HFFc6 (cell line): ENCODE measurements at places on chromosomes 5 and 9. TPM values are rescaled to one million over a fixed set of nuclear protein-coding genes. Genes with fewer than 3 reads are reported as not detected.

- DNase-seq, result no peak
These were observed 212.5 kb downstream of the TMC1 start for GRCh38 chr9:72733895-72734294.

GRCh38 chr9:113485761-113486115 lies 22.2 kb downstream of the RGS3 start:
- no peak for DNase-seq

DNA sequence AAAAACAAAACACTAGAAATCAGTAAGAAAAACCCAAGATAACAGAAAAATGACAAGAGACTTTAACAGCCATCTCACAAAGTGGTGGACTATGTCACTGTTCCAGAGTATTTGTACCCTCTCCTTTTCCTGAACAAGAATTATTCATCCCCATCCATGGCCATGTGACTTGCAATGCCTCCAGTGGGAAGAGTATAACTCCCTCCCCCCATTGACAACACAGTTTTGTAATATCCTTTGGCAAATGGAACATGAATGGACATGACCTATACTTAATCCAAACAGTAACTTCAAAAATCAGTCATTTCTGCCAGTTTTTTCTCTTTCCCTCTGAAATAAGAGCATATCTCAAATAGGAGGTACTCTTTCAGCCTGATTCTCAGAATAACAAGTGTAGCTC lies 33.9 kb downstream of the PTBP3 start:
- no peak for DNase-seq

DNA sequence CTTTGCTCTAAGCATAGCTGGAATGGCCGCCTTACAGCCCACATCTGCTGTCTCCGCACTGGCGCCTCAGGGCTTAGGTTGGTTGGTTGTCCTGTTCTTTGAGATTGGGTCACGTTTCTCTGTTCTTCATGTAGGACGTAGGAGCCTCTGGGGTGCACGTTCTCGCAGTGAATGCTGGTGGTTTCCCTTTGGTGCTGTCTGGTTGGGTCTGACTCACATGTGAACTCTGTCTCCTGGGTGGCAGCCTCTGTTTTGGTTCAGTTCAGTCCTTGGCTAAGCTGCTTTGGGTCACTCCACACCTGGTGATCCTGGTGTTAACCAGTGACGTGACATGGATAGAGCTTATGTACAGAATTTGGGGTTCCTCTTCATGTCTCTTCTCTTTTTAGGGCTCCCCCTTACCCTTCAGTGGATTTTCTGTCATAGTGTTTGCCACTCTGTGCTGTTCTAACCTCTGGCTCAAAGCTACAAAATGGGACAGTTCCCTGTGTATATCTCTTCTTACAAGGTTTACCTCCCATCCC lies 12.6 kb upstream of the LPCAT1 start:
- peak; percentile 19 for DNase-seq

DNA sequence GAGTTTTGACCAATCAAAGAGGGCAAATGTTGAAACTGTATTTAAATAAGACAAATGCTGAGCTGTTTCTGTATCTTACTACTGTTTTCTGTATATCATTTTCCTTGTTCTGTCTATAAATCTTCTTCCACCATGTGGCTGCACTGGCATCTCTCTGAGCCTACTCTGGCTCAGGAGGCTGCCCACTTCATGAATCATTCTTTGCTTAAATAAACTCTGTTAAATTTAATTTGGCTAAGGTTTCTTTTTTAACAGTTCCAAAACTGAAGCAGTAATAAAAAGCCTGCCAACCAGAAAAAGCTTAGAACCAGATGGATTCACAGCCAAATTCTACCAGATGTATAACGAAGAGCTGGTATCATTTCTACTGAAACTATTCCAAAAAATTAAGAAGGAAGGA lies 40.2 kb upstream of the TAS2R1 start:
- DNase-seq, result peak; percentile 41

SLC1A1 gene
- total RNA-seq, result 0.64 to 1.6 TPM (median 1.3 TPM) in 3 replicates

- DNase-seq, result no peak
These were observed 94.9 kb downstream of the BASP1 start for GRCh38 chr5:17312358-17312757.

IL13 gene
- total RNA-seq, result not detected in 3 replicates

TICAM2 gene
- 9.2 to 16.2 TPM (median 9.5 TPM) in 3 replicates for total RNA-seq

- DNase-seq, result no peak
These were observed 61.6 kb downstream of the SEMA4D start for GRCh38 chr9:89436326-89436725.

GRCh38 chr5:179974946-179975712 lies 67.4 kb upstream of the TBC1D9B start:
- DNase-seq, result no peak

GRCh38 chr5:144368556-144368955 lies 197.9 kb downstream of the KCTD16 start:
- peak; percentile 48 for DNase-seq
